ENCODE measurements at places on chromosomes 1 and 21.

GRCh38 chr1:67555461-67556296 is 125.5 kb upstream of the SERBP1 start:
- DNase-seq: no peak

DNA sequence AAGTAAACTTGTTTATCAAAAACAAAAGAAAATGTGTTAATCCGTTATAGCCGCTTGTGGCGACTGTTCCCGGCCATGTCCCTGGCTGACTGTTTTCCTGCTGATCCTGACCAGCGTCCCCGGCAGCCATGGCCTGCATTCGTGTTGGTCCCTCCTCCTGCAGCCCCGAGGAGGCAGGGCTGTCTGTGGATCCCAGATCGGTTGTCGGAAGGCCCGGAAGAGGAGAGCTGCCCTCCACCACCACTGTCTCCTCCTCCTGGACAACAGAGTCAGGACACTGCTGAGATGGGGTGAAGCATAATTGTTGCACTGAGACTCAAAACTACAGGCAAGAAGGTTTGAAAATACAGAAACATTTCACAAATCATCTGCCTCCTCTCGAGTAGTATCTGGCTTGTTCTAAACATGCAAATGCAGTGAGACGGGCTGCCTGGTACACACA is 3.6 kb upstream of the MXRA8 start:
- no peak for DNase-seq

DNA sequence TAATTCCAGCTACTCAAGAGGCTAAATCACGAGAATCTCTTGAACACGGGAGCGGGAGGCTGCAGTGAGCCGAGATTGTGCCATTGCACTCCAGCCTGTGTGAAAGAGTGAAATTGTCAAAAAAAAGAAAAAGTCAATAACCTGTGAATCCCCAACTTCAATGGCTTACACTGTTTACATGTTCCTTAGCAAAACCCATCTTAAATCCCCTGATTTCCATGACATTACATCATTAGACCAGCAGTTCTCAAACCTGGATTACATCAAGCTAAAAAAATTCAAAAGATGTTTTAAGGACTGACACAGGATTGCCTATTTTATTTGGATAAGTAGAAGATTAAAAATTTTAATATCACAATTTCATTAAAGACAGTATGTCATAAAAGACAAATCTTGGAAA is 12.4 kb downstream of the GPBP1L1 start:
- no peak for DNase-seq

DNA sequence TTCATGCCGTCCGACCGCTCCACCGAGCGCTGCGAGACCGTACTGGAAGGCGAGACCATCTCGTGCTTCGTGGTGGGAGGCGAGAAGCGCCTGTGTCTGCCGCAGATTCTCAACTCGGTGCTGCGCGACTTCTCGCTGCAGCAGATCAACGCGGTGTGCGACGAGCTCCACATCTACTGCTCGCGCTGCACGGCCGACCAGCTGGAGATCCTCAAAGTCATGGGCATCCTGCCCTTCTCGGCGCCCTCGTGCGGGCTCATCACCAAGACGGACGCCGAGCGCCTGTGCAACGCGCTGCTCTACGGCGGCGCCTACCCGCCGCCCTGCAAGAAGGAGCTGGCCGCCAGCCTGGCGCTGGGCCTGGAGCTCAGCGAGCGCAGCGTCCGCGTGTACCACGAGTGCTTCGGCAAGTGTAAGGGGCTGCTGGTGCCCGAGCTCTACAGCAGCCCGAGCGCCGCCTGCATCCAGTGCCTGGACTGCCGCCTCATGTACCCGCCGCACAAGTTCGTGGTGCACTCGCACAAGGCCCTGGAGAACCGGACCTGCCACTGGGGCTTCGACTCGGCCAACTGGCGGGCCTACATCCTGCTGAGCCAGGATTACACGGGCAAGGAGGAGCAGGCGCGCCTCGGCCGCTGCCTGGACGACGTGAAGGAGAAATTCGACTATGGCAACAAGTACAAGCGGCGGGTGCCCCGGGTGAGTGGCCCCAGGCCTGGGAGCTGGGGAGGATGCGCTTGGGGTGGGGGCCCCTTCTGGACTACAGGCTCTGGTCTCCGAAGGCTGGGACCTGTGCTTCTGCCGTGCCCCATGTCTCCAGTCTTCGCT is 1.1 kb downstream of the SKI start:
- peak; percentile 37 for DNase-seq

- DNase-seq: no peak
Measured at GRCh38 chr21:15874615-15875014, 144.8 kb downstream of the USP25 start.

- DNase-seq: peak; percentile 74
Measured at GRCh38 chr1:207997486-207998268, 86.8 kb upstream of the CD34 start.

DNA sequence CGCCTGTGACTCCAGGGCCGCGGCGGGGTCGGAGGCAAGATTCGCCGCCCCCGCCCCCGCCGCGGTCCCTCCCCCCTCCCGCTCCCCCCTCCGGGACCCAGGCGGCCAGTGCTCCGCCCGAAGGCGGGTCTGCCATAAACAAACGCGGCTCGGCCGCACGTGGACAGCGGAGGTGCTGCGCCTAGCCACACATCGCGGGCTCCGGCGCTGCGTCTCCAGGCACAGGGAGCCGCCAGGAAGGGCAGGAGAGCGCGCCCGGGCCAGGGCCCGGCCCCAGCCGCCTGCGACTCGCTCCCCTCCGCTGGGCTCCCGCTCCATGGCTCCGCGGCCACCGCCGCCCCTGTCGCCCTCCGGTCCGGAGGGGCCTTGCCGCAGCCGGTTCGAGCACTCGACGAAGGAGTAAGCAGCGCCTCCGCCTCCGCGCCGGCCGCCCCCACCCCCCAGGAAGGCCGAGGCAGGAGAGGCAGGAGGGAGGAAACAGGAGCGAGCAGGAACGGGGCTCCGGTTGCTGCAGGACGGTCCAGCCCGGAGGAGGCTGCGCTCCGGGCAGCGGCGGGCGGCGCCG is at the start of gene SIM2:
Gene SIM2 (plus strand): TSS at position 135 of the 565 bp plus-strand sequence. CDS start 632 bp downstream, outside the sequence.
- DNase-seq: peak; percentile 54

DNA sequence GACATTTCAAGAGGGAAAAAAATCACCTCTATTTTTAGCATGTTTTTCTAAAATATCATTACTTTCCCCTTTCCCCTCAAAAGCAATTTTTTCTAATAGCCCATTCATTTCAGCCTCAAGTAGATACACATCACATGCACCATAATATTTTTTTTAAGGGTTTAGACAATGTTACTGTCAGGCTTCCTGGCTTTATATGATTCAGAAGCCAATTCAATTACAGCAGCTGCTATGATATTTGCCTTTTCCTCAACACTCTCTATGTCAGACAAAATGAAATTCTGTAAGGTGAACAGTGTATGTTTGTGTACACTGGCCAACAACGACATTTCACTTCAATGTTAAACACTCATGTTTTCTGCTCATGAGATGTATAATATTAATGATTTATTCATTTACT is 46.5 kb downstream of the OMA1 start:
- no peak for DNase-seq

- no peak for DNase-seq
Measured at GRCh38 chr1:192261476-192261875, 55.3 kb upstream of the RGS21 start.

DNA sequence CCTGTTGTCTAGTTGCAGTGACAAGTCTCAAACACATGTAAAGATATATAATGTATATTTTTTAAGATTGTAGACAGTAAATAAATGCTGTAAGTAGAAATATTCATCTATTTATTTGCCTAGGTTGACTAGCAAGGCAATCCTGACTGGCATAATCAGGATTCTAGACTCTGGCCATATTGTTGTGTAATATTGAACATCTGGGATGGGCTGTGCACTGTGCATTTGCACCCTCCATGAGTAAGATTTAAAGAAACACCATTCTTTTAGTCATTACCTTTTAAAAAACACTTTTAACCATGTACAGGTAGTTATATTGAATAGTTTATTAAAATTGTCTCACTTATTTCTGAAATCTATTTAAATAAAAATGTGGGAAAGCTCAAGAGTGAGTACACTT is 32.4 kb downstream of the RASAL2 start:
- DNase-seq: no peak

DNA sequence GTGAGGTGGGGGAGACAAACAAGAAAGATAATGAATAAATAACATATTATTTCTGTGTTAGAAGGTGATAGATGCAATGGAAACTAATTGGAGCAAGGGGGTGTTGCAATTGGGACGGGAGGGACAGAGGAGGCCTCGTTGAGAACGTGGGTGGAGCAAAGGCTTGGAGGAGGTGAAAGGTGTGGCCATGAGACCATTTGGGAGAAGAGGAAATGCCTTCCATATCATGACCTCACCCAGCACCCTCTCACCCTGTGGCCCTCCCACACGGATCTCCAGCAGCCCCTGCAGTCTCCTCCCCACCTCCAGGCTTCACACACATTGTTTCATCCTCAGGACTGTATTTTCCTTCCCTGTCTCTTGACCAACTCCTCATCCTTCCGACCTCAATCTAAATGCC is 85.3 kb upstream of the ARHGAP29 start:
- peak; percentile 71 for DNase-seq
